NCI-H345 (cell line): ENCODE measurements at places on chromosomes 1 and 21.

GRCh38 chr1:104702731-104703130, 953.0 kb downstream of the AMY1C start:
- no peak for DNase-seq

DNA sequence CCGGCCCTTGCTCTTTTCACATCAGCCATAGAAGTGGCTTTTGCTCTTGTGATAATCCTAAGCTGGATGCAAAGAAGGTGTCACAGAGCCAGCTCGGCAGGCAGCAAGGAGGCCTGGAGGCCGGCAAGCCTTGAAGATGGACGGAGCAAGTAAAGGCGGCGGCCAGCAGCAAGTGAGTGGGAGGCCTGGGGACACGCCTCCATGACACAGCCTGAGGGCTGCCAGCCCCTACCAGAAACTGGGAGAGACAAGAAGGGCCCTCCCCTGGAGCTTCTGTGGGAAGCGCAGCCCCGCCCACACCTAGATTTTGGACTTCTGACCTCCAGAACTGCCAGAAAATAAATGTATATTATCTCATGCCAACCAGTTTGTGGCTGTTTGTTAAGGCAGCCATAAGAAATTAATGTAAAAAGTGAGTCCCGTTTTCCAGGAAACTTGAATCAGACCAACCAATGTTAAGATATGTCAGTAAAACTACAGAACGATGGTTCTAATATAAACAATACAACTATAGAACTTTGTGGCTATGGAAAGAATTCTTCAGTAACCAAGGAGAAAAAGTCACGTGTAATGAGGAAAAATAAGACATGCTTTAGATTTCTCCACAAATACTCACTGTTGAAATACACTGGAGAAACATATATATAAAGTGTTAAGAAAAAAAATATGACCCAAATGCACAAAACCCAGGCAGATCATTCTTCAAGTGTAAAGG, 49.9 kb downstream of the BACE2 start:
- DNase-seq: no peak

DNA sequence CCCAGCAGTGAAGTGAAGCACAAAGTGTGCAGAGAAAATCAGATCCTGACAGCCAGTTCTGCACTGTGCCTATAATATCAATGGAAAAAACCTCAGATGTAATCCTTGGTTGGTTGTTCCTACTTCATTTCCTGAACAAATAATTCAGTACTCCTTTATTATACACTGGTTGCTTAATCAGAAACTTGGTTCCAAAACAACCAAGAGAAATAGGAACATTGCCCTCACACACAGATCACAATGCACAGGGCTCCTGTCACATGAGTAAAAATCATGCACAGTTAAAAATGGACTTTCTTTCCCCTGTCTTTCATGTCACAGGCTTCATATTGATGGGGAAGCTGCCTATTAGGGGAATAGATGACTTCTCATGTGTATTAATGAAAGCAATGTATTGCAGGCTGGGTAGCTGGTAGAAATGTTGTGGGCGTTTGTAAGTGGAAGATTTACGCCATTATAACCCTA, 9.7 kb downstream of the DNASE2B start:
- no peak for DNase-seq

GRCh38 chr1:9596415-9597123, 7.9 kb downstream of the TMEM201 start:
- DNase-seq: peak; percentile 18

GRCh38 chr1:225871359-225872074, 10.7 kb downstream of the TMEM63A start:
- peak; percentile 79 for DNase-seq

- no peak for DNase-seq
These were observed 893.5 kb downstream of the LTN1 start for GRCh38 chr21:28099001-28099705.

GRCh38 chr1:154478013-154478412, 24.0 kb upstream of the TDRD10 start:
- DNase-seq: no peak

GRCh38 chr1:59596432-59596831, 218.3 kb upstream of the HOOK1 start:
- DNase-seq: no peak
